ENCODE measurements at places on chromosomes 7 and 10.

GRCh38 chr7:25720427-25720826 is 431.6 kb upstream of the NFE2L3 start:
- DNase-seq, result no peak

DNA sequence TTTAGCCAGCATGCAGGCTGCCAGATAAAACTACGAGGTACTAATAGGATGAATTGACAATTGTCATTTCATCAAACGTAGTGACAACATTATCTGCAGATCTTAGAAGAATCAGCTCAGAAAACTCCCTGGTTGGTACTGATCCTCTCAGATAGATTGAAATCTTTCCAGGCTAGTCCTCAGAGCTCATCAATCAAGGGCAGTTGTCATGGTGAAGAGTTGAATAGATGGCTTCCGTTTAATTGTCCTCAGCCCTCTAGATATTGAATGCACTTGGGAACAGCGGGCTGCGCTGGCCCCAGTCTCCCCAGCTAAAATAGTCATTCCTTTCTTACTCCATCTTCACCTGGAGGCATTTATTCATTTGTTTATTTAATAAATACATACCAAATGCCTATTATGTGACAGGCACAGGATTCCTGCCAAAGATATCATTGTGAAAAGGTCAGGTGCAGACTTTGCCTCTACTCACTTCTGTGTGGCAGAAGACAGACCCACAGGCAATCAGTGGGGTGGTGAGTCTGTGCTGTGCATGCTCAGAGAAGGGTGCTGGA is 1081.6 kb downstream of the TYW1 start:
- peak; percentile 8 for DNase-seq

DNA sequence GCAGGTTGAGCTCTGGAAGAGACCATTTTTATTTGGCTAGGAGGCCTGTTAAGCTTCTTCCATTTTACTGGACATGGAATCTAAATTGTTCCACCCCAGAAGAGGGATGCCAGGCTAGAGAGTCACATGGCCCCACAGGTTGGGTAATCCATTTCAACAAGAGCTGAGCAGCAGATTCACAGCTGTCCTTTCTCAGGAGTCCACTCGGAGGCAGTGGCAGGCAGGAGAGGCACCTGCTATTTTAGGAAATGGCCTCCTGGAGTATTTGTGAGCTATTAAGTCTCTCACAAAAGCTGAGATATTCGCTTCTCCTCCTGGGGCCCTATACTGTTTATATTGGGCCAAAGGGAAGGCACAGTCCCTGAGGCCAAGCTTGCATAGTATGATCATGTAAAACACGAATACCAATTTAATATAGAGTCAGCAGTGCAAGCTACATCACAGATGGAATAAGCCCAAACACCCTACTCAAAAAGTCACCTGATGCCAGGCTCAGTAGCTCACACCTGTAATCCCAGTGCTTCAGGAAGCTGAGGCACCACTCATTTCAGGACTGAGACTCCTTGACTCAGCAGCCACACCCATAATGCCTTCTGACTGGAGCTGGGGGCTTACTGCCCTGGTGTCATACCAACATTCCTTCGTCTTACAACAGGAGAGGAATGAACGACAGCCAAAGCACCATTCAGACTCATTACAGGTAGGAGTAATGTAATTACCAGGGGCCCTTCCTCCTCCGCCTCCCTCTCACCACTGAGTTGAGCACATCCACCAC is 124.1 kb downstream of the LMBR1 start:
- DNase-seq, result no peak

- DNase-seq, result no peak
Observed at GRCh38 chr10:38605153-38605661, 511.1 kb downstream of the ZNF37A start.

DNA sequence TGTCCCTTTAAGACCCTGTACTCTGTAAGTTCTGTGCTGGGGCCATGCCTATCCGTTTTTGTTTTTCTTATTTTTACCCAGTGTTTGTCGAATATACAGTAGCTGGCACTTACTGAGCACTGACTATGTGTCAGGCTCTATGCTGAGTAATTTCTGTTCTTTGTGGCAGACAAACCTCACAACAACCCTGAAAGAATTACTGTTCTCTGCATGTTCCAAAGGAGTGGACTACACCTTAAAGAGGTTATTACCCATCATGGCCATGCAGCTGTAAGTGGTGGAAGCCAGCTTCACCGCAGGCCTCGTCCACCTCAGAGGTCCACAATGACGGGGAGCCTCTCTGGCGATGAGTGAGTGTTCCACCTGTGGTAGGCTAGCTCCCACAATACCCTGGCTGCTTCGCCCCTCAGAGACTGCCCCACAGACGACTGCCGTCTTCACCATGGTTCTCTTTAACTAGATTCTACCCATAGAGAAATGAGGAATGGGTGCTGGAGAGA is 30.1 kb upstream of the RBM20 start:
- no peak for DNase-seq

DNA sequence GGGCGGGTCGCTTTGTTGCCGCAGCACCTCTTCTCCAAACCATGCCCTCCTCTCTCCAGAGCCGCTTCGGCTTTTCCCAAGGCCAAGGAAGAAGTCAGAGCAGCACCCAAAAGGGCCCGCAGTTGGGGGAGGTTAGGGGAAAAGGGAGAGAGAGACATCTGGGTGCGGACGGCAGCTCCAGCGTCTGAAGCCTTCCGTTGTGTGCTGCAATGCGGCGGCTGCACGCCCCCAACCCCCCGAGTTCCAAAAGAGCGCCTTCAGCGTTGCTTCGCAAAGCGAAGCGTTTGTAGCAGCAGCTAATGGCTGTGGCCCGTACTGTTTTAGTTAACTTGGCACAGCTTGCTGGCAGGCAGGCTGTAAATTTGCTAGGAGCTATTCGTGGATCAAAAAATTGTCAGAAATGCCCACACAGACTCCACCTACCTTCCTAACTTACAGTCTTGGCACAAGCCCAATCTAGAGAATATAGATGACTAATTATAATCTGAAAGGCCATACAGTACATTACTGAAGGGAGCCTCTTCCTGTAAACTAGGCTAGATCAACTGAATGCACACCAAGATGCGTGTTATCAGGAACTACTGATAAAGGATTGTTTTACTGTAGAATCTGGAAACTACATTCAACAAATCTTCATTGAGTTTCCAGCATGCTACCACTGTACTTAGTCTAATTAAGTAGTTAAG is 1.1 kb upstream of the KBTBD2 start:
- DNase-seq, result peak; percentile 48

GRCh38 chr10:80167471-80168161 is 35.1 kb downstream of the PLAC9 start:
- DNase-seq, result no peak
